ENCODE measurements at places on chromosomes 6 and 20. TPM values are rescaled to one million over a fixed set of nuclear protein-coding genes. Genes with fewer than 3 reads are reported as not detected.

Gene RAB32
- total RNA-seq, result 13.6 TPM

Gene METTL24
- total RNA-seq, result 8.1 TPM

DNA sequence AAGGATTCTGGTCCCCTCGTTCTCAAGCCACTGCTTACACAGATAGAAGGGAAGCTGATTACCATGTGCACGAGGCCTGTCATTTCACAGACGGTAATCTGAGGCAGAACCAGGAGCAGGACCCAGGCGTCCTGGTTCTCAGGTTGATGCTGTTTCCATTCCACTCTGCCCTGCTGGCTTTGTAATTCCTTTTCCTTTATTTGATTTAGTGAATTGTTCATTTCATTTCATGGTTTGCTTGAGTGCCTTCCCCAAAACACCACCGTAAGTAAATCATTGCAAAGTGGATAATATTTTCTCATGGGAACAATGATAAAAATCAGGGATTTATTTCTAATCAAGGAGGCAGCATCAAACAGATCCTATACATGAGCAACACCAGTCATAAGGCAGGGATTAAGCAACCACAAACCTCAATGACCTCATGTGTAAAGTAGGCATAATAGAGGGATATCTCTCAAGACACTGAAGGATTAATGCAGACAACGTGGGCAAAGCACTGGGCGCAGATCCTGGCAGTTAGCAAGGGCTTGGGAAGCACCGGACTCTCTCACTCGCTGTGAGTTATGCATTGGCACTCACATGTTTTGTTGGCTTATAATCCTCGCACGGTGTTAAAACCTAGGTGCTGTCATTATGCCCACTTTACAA lies 229.5 kb upstream of the FOXQ1 start:
- no peak for DNase-seq

GRCh38 chr6:7108964-7109836 lies 1.4 kb downstream of the RREB1 start:
- DNase-seq, result peak; percentile 76

Gene BPIFA1
- total RNA-seq, result not detected

GRCh38 chr6:42315991-42316970 lies 98.6 kb upstream of the MRPS10 start:
- DNase-seq, result peak; percentile 69

DNA sequence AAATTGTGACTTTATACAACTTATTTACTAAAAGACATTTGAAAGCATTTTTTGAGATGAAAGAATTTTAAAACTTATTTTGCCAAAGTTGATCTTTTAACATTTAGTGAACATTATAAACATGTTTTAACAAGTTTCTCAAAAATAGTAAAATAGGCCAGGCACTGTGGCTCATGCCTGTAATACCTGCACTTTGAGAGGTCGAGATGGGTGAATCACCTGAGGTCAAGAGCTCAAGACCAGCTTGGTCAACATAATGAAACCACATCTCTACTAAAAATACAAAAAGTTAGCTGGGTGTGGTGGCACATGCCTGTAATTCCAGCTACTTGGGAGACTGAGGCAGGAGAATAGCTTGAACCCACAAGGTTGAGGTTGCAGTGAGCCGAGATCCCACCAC lies 78.6 kb downstream of the CLVS2 start:
- DNase-seq, result no peak

Gene FOXC1
- 41.9 TPM for total RNA-seq

Measured in ureter (tissue), 1 donor.